Left ventricle myocardium inferior (tissue), 1 donor: ENCODE measurements at places on chromosomes 7 and 10.

- no peak for DNase-seq
These were observed 85.9 kb upstream of the GRB10 start for GRCh38 chr7:50868426-50869100.

DNA sequence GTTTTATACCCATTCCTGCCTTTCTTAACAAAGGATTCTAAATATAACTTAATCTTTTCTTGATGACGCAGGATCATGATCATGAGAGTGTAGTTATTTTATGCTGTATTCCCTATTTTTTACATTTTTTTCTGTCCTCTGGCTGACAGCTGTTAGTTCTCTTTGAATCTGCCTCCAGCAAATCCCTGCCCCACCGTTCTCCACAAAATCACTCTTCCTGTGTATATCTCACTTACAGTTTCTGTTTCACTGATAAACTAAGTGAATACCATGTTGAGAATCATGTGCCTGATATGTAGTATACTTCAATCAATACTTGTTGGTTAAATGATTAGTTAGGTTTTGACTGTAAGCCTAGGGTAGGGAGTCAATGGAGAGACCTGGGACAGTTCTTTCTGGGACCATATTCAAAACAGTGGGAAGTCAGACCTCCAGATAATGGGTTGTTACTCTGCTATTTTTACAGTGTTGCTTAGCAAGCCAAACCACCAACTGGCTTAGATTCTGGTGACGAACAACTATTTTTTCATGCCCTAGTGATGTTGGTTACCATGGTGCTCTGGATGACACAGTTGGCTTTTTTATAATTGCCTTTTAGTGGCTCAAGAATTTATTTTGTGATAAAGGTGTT is 12.8 kb downstream of the CNNM1 start:
- no peak for DNase-seq

DNA sequence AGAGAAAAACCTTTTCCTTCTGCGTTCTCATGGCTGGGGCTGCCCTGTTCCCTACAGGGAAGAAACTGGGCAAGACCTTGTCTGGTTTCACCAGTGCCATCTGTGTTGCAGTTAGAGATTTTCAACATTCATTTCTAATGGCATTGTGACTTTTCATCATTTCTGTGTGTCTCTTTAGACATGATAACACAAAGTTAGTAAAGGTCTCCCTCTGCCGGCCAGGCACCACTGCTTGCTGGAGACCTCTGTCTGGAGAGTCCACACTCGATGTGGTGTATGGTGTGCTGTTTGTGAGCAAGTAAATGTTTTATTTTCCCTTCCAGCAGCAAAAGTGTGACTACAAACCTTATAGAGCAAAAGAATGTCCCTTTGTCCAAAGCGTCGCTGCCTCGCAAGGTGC is 213.5 kb downstream of the PAXIP1 start:
- no peak for DNase-seq

- no peak for DNase-seq
These were observed 57.8 kb upstream of the MSRB2 start for GRCh38 chr10:23037561-23037960.

GRCh38 chr7:65798111-65799075 is 74.5 kb upstream of the VKORC1L1 start:
- no peak for DNase-seq

GRCh38 chr10:30384701-30385201 is 35.7 kb upstream of the MTPAP start:
- no peak for DNase-seq

- DNase-seq, result peak; percentile 64
These were observed 18.8 kb downstream of the ANXA11 start for GRCh38 chr10:80186364-80187012.

DNA sequence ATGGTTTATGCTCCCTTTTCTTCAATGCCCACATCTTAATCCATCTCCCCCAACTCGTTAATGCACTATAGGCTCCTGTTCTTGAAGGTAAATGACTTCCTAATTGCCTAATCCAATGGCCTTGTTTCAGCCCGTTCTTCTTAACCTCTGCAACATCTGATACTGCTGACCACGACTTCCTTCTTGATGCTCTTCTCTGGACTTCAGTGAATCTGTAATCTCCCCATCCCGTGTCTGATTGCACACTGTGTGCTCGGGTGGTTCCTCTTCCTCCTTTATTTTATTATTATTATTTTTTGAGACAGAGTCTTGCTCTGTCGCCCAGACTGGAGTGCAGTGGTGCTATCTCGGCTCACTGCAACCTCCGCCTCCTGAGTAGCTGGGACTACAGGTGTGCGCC is 58.9 kb downstream of the HIPK2 start:
- DNase-seq, result no peak

GRCh38 chr7:2525658-2526630 is 6.4 kb downstream of the LFNG start:
- DNase-seq, result no peak

DNA sequence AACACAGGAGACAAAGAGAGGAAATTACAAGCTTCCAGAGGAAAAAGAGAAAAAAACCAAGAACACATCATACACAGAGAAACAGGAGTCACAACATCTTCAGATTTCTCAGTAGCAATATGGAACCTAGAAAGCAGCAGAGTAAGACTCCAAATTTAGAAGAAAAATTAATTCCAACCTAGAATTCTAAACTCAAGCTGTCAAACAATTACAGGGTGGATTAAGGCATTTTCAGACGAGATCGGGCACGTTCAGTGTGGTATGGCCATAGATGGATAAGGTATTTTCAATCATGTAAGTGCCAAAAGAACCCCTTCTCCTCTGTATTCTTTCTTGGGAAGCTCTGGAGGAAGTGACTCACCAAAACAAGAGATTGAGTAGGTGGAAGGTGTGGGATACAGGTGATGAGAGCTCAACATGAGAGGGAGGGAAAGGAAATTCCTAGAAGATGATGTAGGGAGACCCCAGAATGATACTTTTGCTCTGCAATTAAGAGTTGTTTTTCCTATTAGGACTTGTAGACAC is 51.6 kb downstream of the FAM204A start:
- DNase-seq, result no peak

- peak; percentile 88 for DNase-seq
These were observed 46.2 kb upstream of the ZNF716 start for GRCh38 chr7:57403601-57404342.

- DNase-seq, result no peak
These were observed 11.1 kb upstream of the LRRC27 start for GRCh38 chr10:132320654-132321469.

GRCh38 chr10:48780341-48780740 is 95.7 kb downstream of the WDFY4 start:
- no peak for DNase-seq
